Stimulated activated naive CD4-positive, alpha-beta T cell treated with Interleukin-2 at 50 U/mL for 16 hours (primary cell): ENCODE measurements at places on chromosomes 3 and 15.

GRCh38 chr15:28885128-28885629 lies 595 bp upstream of the APBA2 start:
- no peak for DNase-seq

DNA sequence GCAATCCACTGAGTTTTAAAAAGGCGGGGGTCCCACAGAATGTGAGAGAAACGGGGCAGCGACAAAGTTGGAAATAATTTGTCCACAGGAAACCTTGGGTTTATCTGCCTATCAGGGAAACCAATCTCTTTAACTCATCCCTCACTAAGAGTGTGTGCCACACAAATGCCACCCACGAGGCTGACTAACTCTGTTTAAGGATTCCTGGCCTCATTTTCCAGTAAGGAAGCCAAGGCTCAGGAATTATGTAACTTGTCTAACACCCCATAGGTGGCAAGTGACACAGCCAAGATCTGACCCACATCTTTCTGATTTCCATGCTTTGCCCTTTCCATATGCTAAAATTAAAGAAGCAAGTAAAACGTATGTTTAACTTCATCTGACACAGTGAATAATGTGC lies 263.2 kb downstream of the CNTN3 start:
- DNase-seq = no peak

DNA sequence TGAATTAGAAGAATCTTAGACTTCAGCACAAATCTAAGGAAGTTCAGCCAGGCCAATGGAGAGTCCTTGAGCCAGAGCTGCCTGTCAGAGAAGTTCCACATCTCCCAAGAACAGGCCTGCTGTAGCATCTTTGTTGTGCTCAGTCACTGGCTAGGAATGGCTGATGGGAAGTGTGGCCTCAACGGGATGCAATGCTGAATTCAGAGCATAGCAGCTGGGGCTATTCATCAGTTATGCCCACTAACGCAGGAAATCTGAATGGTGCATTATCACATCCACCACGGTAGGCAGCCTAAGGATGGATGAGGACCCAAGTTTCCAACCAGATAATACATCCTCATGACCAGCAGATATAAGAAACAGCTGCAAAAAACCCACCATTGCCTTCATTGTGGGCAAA lies 3.2 kb upstream of the EIF1B start:
- DNase-seq = no peak

GRCh38 chr15:40082195-40082883 lies 26.3 kb downstream of the BMF start:
- no peak for DNase-seq

DNA sequence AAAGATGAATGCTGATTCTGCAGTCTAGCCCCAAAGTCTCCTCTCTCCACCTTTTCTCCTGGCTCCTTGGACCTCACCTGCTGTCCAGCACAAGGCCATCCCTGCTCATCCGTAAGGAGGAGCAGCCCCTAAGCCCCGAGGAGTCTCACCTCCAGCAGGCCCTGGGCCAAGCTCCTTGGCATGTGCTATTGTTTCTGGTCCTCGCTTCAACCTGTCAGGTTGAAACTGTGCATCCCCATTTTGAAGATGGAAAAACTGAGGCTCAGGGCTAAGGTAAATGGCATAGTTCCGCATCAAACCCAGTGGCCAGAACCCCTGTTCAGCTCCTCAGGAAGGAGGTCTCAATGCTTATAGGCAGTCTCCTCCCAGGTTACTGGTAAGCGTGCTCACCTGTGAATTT lies 26.1 kb downstream of the CHDH start:
- DNase-seq = no peak

- DNase-seq = no peak
These were observed 34.5 kb upstream of the CHST2 start for GRCh38 chr3:143084856-143085731.

GRCh38 chr3:120497336-120497735 lies 46.5 kb upstream of the FSTL1 start:
- DNase-seq = no peak

- DNase-seq = no peak
These were observed 195.2 kb upstream of the SOX14 start for GRCh38 chr3:137568880-137569279.

- DNase-seq = no peak
These were observed 61.4 kb upstream of the ARHGEF26 start for GRCh38 chr3:154059833-154060232.

GRCh38 chr15:25248583-25249235 lies 190.1 kb downstream of the UBE3A start:
- DNase-seq = no peak

DNA sequence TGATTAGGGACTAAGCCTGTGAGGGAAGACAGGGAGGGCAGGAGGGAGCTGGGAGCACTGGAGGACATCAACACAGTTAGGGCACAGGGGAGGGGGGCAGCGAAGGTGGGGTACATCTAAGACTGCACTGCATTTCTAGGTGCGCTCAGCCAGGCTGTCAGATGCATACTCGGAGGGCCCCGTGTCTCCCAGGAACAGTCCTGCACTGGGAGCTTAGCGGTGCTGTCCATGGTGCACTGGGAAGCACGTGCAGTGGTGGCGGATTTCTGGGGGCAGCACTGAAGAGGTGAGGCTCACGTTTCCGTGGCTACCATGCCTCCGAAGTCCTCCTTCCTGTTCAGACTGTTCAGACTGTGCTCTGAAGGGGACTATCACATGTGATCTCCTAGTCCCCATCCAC lies 54.4 kb downstream of the ROPN1B start:
- no peak for DNase-seq

DNA sequence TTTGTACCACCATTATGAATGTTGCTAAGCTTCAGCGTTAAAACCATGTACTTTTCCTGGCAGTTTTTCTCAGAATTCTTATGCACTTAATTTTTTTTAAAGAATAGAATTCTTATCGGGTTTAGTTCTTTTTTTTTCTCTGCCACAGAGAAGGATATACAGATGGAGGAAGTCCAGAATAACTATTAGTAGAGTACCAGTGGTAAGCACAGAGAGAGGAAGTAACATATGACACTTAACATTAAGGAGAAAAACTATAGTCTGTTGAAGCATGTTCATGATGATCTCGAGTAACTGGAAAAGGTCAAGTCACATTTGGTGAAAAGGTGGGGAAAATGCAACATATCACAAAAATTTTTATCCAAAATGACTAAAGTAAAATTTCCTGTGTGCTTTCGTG lies 68.9 kb downstream of the RNF13 start:
- no peak for DNase-seq

- DNase-seq = no peak
These were observed 299.9 kb downstream of the UACA start for GRCh38 chr15:70463453-70463834.

DNA sequence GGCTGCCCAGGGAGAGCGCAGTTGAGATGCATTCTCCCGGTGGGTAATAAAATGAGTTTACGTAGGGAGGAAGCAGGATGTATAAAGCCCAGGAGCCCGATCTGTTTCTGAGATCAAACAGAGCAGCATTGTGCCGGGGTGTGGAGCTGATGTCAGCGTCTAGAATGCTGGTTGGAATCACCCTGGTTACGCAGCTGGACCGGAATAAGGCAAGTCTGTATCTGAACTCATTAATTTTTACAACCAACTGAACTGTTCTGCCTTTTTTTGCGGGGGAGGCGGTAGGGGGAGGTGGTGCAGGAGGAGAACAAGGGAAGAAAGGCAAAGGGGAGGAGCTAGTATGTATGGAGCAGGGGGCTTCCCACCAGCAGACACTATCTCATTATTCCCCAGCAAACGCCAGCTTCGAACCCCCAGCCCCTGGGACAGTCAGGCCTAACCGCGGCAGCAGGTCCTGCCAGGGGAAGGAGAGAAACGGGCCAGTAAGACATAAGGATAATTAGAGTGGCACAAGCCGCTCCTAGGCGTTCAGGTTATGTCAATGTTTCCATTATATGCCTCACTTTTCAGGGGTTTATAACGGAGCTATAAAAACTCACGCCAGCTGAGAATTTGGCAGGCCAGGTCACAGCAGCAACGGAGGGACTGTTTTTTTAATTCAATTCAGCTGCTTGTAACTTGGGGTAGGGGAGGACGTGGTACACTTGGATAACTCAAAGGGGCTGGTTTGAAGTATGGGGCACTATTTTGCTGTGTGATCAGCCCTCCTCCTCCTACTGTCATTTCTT lies 175.3 kb upstream of the HES1 start:
- DNase-seq = no peak

GRCh38 chr15:87761736-87762509 lies 494.6 kb downstream of the NTRK3 start:
- no peak for DNase-seq

DNA sequence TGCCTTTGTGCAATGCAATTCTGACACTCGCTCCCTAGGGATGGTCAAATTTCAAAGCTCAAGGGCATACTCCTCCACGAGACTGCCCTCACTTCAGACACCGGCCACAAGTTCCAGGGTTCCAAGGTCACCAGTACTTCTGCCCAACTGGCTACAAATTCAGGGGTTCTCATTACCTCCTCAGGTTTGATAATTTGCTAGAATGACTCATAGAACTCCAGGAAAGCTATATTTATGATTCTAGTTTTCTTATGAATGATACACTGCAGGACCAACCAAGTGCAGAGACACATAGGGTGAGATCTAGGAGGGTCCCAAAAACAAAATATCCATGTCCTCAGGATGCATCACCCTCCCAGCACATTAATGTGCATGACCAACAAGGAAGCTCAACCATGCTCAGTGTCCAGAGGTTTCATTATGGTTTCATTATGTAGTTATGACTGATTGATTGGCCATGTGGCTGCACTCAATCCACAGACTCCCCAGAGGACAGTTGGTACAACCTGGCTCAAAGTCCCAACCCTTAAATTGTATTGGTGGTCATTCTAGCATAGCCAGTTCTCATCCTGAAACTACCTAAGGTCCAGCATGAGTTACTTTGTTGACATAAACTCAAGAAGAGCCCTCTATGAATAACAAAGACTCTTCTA lies 170.4 kb upstream of the LRRN1 start:
- no peak for DNase-seq

DNA sequence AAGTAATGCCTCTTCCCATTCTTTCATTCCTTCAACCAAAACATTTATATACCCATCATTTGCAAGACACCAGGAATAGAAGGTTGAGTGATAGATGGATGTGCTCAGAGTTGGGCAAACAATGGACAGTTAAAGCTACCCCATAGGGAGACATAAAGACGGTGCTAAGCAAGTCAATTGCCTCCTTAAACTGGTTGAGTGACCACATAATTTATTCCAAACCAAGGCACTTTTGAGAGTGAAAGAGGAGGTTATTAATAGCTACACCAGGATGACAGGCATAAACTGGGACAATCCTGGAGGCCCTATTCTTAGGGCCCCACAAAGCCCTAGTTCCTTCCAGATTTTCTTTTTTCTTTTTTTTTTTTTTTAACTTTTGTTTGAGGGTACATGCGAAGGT lies 21.4 kb upstream of the DYNC1LI1 start:
- DNase-seq = no peak

- DNase-seq = no peak
These were observed 71.0 kb upstream of the PRR23E start for GRCh38 chr3:127121885-127122284.

DNA sequence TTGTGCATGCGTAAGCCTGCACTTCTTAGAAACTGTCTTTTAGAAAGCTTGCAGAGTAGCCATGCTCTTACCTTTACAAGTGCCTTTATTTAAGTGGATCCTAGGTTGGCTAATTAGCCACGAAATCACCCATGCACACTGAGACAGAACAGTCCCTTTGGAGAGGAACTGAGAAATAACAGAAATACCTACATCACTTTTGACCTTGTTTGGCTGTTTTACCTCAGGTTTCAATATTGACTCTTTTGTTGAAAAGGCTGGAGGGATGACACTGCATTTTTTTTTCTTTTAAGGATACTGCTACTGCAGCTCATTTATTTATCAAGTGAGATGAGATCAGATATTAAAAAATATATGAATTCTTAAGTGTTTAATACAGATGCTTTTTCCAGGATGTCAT lies 155.6 kb upstream of the GOLIM4 start:
- no peak for DNase-seq

GRCh38 chr15:68316061-68316804 lies 38.7 kb downstream of the FEM1B start:
- no peak for DNase-seq

- peak; percentile 58 for DNase-seq
These were observed 10.5 kb upstream of the EIF4A2 start for GRCh38 chr3:186772701-186773417.

DNA sequence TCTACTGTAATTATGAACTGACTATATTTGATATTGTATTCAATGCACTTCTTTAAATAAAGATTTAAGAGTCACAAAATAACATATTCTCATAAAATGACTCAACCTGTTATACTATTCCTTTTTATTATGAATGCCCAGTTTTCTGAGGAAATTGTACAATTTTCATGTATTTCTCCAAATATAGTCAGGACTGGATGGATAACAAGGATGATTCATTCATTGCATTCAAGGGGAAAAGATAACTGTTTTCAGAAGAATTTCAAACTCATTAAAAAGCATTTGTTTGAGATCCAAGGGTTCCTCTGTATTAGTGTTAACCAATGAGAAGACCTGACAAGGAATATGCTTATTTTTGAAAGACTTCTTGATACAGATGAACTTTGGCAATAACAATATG lies 163.7 kb downstream of the MEIS2 start:
- DNase-seq = no peak

GRCh38 chr15:79282371-79283251 lies at the start of gene ANKRD34C:
ANKRD34C (plus strand) TSS chr15:79282722; CDS start chr15:79293285, 10,563 bp downstream.
- DNase-seq = no peak

DNA sequence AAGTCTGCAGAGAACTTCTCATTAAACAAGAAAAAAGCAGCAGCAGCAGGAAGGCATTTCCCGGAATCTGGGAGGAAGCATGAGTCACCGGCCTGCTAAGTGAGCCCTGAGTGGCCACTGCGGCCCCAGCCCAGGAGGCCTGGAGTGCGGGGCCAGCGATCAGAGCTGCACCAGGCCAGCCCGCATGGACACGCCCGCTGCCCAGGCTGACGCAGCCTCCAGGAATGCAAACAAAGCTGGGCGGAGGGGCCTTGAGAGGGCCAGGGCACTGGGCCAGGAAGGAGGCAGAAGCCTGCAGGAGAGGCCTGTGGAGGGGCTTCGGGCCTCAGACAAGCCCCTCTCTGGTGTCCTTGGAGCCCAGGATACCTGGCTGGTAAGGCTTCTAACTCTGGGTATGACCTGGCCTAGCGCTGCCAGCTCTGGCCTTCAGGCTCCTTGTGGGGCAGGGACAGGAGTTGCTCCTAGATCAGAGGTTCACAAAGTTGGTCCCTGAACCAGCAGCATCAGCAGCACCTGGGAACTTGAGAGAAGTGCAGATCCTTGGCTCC lies 101.2 kb downstream of the SMAD6 start:
- DNase-seq = no peak
